Activated CD4-positive, alpha-beta T cell treated with anti-CD3 and anti-CD28 coated beads, Interleukin-2, amount 10 ng/mL, durations not matched to agents 24 days and 14 days (primary cell): ENCODE measurements at places on chromosomes 2 and 18. TPM values are rescaled to one million over a fixed set of nuclear protein-coding genes. Genes with fewer than 3 reads are reported as not detected.

The AFG3L2 gene
- 71.8 and 74.6 TPM in 2 replicates for total RNA-seq

The RNF25 gene
- 23.6 and 28.8 TPM in 2 replicates for total RNA-seq

The RUFY4 gene
- 0.52 and 1.8 TPM in 2 replicates for total RNA-seq

The TMEM163 gene
- 0.23 TPM in 1 of 2 replicates, not detected in the other for total RNA-seq

The GAL3ST2 gene
- total RNA-seq, result 0.52 and 1.2 TPM in 2 replicates
